ENCODE measurements at places on chromosomes 3 and 15.

DNA sequence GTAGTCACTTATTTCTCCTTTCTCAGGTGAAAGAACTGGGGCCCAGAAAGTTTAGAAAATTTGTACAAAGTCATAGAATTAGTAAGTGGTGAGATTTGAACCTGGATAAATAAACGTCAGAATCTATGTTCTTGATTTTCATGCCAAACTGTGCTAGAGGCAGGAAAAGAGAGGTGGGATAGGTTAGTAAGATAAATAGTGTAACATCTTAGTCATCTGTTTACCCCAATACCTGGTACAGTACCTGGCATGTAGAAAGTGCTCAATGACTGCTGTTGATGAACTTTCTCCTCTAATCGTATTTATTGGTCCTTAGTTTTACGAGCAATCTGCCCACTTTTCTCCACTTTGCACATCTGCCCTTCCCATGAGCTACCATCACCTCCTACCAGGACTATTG lies 124.9 kb downstream of the MITF start:
- no peak for DNase-seq

DNA sequence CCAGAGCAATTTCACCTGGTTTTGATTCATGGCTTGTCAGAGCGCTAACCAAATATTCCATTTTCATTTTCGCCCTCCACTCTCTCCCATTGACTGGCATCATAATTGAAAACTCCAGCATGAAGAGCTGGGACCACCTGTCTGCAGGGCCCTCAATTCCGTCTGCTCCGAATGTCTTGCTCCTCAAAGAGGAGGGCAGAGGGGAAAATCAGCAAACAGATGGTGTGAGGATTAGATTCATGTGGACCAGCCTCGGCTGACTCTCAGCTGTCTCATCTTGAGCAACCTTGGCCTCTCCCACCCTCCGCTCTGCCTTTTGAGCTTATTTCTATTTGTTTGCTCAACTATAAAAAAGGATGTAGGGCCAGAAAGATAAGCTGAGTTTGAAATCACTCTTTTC lies 512.2 kb upstream of the PPP2R3A start:
- DNase-seq: no peak

GRCh38 chr3:66483409-66483906 lies 17.4 kb downstream of the LRIG1 start:
- no peak for DNase-seq

- DNase-seq: no peak
Observed at GRCh38 chr3:193832833-193833413, 239.9 kb downstream of the OPA1 start.

DNA sequence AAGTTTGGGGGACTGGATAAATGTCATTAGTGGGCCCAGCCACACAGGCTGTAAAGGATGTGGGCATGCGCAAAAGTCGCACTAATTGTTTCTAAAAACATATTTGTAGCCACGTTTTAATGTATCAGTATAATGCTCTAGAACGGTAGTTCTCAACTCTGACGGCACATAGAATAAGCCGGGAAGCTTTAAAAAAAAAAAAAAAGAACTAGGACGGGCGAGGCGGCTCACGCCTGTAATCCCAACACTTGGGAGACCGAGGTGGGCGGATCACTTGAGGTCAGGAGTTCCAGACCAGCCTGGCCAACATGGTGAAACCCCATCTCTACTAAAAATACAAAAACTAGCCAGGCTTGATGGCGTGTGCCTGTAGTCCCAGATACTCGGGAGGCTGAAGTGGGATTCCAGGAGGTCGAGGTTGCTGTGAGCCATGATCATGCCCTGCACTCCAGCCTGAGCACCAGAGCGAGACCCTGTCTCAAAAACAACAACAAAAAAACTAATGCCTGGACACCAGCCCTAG lies 618 bp upstream of the MON1A start:
- DNase-seq: no peak

DNA sequence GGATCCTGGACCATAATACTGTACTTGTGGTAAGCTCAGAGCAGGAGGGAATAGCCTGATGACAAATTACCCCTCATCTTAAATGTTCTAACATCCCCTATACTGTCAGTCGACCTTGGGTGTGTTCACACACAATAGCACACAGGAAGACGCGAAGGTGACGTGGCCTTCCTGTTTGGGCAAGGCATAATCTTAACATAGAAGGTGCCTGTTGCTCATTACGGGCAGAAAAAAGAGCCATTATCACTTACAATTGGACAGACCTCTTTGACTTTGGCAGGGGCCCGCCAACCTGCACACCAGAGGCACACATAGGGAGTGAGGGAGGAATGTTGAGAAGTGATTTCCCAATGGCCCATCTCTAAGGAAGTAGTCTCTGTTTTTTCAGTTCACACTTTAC lies 144.2 kb downstream of the ANO10 start:
- DNase-seq: no peak

GRCh38 chr3:41169023-41169422 lies 30.3 kb upstream of the CTNNB1 start:
- no peak for DNase-seq

DNA sequence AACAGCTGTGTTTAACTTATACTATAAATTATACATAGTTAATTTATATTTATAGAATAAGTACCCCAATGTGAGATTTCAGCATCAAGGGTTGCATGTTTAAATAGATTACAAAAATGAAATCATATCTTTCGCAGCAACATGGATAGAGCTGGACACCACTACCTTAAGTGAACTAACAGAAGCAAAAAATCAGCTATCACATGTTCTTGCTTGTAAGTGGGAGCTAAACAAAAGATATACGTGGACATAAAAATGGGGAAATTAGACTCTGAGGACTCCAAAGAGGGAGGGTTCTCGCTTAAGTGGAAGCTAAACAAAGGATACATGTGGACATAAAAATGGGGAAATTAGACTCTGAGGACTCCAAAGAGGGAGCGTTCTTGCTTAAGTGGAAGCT lies 626.5 kb upstream of the DPPA4 start:
- no peak for DNase-seq

GRCh38 chr3:39205919-39206516 lies 13.6 kb upstream of the XIRP1 start:
- DNase-seq: no peak

- no peak for DNase-seq
Observed at GRCh38 chr3:50192124-50192523, 714 bp downstream of the GNAT1 start.

- DNase-seq: no peak
Observed at GRCh38 chr3:38647217-38647970, 2.1 kb downstream of the SCN5A start.

DNA sequence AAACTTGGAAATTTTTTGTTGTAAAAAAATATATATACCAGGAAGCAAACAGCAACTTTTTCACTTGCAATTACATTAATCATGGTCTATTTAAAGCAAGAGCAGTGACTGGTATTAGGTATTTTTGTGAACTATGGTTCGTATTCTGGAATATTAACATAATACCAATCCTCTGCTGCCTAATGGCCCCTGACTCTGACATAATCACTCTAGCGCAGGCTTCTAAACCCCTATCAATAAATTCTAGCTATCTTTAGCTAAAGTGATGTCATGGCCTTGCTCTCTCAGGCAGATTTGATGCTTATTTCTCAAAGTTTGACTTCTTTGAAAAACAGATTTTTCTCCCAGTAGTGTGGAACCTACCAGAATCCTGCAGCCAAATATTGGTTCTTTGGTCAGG lies 808.3 kb downstream of the VGLL3 start:
- no peak for DNase-seq

DNA sequence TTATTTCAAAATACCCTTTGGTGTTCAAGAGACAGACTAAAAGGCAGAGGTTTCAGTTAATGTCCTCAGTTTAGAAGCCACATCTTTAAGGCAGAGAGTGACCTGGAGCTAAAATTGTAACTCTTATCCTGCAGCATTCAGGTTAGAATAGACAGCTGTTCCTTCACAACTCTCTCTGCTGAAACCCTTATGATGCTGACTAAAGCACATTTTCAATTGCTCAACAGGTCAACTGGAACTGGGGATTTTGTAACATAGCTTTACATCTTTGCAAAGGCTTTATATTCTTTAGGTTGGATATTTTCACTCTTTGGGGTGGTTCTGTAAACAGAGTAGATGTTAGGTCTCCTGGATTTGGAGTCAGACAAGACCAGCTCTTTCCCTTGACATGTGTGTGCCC lies 20.3 kb upstream of the PLSCR4 start:
- no peak for DNase-seq

- DNase-seq: no peak
Observed at GRCh38 chr3:153061938-153062528, 100.0 kb upstream of the RAP2B start.

GRCh38 chr3:123961508-123961856 lies 453 bp upstream of the CCDC14 start:
- no peak for DNase-seq

DNA sequence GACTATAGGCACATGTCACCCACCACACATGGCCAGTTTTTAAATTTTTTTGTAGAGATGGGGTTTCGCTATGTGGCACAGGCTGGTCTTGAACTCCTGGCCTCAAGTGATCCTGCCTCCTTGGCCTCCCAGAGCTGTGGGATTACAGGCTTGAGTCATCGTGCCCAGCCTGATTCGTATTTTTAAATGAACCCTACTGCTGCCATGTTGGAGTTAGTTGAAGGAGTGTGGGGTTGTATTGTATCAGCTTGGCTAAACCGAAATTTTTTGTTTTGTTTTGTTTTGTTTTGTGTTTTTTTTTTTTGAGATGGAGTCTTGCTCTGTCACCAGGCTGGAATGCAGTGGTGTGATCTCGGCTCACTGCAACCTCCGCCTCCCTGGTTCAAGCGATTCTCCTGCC lies 11.8 kb upstream of the ZNF770 start:
- DNase-seq: no peak

GRCh38 chr15:76274821-76275220 lies 36.4 kb downstream of the ETFA start:
- no peak for DNase-seq

DNA sequence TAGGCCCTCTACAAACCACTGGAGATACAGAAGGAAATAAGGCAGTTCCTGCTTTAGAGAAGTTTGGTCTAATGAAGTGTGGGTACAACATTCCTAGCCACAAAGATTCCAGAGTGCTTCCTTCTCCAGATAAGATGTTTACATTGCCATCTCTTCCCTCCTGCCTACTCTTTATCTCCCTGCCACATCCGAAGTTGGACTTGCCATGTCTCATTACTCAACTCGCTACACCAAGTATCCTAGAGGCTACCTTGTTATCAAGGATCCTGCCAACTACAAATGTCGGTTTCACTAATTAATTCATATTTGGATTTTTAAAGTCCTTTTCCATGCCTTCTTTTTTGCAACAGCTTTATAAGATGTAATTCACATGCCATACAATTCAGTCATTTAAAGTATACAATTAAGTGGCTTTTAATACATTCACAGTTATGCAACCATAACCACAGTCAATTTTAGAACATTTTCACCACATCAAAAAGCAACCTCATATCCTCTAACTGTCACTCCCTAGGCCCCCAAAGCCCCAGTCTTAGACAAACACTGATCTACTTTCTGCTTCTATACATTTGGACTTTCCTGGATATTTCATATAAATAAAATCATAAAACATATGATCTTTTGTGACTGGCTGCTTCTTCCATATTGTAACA lies 53.7 kb upstream of the CSTA start:
- DNase-seq: no peak

DNA sequence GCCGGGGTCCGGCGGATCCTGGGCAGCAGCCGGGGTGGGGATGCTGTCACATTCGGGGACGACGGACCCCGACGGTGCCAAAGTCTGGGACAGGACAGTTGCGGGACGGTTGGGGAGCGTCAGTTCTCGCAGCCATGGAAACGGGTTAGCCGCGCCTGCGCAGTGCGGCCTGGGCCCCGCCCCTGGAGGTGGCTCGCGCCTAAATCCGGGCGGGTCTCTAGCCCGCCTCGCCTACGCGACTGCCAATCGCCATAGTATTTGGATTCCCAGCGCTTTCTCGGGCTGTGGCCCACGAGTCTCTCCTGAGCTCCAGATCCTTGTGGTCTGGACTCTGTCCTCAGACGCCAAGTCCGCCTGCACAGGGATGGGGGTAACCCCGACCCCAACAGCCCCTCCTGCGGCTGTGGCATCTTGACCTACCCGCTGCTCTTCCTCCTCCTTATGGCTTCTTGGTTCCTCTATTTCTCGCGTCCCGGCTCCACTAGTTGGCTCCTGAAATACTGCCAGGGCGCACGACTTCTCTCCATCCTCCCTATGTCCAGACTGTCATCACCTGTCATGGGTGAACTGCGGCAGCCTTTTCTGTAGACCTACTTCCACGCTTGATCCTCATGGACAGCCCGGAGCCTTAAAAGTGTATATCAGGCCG lies at the start of gene ZMYND10:
Gene ZMYND10, minus strand, starts transcription at position 147 of the 649 bp plus-strand sequence. CDS start 153 bp downstream, outside the sequence.
- no peak for DNase-seq

GRCh38 chr3:23904545-23904944 lies 12.2 kb downstream of the NKIRAS1 start:
- no peak for DNase-seq

GRCh38 chr3:29186131-29186599 lies 94.7 kb upstream of the RBMS3 start:
- DNase-seq: peak; percentile 99

GRCh38 chr15:42848846-42849245 lies 71.7 kb downstream of the TTBK2 start:
- DNase-seq: no peak

DNA sequence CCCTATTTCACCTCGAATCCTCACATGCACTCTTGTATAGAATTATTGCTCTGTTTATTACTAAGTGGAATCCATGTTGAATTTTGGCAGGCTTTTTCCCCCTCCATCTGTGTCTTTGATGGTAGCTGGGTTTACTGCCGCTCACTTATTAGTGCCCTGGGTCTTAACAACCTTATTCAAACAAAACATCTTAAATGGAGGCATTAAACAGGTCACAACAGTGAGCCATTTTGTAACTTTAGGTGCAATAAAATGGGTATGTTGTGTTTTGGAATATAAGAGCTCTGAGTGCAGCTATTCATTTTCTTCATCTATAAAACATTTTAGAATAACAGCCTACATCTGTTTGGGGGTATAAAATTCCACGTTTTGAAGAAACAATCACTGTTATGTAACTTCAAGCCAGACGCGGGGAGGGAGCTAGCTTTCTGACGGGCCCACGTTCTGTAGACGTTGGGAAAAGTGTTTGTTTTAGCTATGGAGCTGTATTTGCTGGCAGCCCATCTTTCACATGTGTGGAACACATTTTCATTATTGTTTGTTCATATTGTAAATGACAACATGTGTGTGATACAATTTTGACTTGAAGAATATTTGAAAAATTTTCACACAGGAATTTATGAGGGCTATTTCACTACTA lies 122.0 kb downstream of the SLC25A26 start:
- DNase-seq: peak; percentile 66

DNA sequence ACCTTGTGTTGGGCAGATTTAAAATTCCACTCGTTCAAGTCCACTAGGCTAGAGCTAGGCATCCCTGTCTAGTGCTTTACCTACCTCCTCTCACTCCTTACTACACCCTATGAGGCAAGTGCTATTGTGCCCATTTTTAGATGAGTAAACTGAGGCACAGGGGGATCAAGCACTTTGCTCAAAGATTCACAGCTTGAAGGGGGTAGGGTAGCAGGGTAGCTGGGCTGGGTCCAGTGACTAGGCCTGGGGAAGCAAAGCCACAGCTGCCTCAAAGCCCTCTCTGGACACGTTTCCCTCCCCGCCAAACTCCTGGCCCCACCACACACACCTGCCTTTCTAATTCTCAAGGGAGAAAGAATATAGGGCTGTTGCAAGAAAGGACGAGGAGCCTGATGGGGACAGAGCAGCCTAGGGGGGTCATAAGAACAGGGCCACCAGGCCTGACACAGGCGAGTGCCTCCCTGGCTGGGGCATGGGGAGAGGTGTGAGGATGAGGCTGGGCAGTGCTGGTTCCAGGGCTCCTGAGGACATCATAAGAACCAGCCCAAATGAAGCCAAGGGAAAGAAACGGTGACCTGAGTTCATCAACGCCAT lies 34.8 kb upstream of the SFMBT1 start:
- DNase-seq: no peak

- DNase-seq: no peak
Observed at GRCh38 chr3:192842711-192843110, 74.9 kb downstream of the MB21D2 start.
